Stimulated activated CD8-positive, alpha-beta memory T cell treated with anti-CD3 and anti-CD28 coated beads, Interleukin-7, amount 100 ng/mL, for 48 hours (primary cell): ENCODE measurements at places on chromosomes 2 and 18.

DNA sequence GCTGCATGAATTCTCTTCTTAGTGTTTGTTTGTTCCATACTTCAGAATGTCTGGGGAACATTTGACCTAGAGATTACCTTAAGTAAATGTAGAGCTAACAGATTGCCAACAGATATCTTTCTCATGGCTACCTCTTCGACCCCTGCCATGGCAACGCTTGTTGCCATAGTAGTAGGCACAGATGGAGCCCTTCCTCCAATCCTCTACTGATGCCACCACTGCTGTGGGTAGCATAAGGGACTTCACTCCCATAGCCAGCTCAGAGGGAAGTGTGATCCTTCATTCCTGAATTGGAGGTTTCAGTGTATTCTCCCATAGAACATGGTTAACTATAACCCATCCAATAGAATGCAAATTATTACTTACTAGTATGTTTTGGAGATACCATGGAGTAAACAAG lies 543.6 kb upstream of the NRP2 start:
- no peak for DNase-seq

DNA sequence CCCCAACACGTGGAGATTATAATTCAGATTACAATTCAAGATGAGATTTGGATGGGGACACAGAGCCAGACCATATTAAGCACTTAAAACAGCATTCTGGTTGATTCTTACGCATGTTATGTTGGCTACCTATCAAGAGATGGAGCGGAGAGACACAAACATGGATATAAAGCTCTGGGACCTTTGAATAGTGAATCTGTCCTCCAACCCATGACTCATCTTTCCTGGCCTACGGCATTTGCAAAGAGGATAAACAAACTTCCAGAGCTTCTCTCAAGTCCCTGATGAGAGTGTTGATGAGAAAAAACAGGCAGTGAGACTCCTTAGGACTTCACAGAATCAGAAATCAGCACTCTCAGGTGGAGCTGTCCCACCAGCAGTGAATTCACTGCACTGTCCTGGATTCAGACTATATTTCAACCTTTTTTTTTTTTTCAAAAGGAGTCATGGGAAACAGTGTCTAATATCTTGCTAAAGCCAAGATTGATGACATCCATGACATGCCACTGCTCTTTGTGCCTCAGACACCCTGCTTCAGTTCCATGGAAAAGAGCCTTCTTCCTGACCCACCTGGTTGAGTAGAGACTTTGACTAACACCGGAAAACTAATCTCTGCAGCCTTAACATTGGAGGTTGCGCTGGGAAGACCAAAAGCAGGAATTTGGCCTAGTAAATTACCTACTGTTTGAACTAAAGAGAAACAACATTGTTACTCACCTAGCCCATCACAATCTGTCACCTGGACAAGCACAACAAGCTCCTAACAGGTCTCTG lies 62.1 kb upstream of the NPAS2 start:
- DNase-seq = no peak

- no peak for DNase-seq
Measured at GRCh38 chr2:110097506-110098220, 18.0 kb downstream of the MALL start.

- DNase-seq = no peak
Measured at GRCh38 chr2:62741954-62742722, 36.6 kb downstream of the EHBP1 start.

DNA sequence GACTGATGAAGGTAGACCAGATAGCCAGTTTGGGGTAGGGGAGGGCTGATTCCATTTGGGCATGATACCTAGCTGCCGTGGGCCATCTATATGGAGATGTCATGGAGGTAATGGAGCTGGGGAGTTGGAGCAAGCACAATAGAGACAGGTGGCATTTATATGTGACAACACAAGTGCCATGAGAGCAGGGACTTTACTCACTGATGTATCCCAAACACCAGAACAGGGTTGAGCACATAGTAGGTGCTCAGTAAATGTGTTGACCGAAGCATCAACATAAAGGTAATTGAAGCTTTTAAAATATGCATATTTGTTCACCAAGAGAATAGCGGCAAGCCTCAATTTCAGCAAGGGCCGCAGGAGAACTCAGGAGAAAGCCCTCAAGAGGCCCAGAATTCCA lies 15.0 kb downstream of the SLC30A3 start:
- DNase-seq = no peak

DNA sequence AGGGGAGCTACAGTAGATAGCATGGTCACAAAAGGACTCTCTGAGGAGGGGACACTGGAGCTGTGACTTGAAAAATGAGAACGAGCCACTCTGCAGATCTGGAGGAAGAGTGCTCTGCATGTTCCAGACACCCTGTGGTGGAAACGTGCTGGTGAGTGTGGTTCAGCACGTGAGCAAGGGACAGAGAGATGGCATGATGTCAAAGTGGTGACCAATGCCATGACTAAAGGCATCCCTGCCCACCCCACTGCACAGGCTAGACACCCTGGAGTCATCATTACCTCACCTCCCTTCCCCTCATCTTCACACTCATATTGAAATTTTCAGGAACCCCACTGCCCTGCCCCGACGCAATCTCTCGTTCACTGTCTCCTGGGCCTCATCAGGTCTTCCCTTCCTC lies 56.5 kb downstream of the SLC4A5 start:
- peak; percentile 11 for DNase-seq

- DNase-seq = no peak
Measured at GRCh38 chr2:240925191-240925567, 19.0 kb downstream of the CROCC2 start.

DNA sequence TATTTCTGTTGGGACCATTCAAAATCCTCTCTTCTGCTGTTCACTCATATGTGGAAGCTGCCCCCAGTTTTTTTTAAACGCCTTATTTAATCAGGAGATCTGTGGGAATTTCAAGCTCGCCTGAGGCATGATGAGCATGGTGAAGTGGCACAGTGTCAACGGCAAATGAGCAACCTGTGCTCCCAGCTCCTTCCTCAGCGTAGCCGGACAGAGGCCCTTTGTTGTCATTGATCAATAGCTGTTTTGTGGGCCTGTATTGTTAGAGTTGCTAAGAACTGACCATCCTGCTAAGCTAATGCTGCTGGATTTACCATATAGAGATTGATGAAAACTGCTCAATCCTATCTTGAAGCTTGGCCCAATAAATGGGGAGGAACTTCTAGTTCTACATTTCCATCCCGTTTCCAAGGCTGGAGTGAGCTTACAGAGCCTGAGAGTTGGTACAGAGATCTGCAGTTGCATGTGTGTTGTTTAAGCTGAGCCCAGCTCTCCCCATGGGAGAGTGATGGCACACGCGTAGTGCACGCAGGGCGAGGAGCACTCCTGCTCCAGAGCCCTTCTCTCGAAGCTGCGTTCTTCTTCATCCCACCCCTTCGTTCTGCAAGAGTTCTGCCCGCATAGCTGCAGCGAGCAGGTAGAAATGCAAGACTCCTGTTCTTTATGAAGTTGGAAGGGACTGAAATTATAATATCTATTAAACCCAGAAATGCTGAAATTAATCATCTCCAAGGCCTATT lies 108.8 kb downstream of the RTN4 start:
- DNase-seq = no peak

DNA sequence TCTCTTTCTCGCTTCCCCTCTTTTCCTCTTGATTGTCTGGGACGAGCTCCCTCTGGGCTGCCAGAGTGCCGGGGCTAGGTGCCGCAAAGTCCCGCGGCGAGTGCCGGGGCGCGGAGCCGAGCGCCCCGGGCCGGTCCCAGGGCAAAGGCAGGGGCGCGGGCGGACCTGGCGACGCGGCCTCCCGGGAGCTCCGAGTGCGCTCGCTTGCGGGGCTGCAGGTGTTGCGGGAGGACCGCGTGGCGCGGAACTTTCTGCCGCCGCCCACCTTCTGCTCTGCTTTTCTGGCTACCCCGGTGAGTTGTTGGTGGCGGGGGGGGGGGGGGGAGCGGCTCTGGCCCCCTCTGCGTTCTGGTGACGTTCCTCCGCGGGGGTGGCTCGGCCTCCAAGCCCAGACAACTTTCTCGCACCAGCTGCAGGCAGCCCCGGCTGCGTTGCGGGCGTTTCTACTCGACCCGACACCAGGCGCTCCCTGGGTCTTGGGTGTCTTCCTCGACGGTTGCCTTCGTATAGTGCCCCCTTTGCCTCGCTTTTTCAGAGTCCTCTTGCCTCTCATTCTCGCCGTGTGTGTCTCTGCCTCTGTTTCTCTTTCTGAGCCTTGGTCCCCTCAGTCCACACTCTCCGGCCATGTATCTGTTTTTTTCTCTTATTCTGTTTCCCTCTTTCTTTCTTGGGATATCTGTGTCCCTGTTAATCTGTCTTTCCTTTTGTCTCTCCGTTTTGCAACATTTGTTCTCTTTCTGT lies 759 bp downstream of the GALNT13 start:
- no peak for DNase-seq

DNA sequence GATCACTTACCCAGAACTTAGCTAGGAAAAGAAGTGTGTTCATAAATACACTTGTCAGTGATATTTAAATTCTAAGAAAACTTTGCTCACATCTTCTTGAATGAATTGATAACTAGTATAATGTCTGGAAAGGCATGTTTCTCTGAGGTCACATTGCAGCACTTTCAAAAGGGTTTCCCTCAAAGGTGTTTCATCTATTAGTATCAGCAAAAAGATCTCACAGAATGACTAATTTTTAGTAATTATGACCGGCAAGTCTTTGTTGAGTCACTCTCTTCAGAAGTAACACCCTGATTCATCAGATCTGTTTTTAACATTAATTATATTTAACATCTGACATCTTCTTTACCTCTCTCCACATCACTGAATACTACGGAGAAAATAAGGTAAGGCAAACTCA lies 222.3 kb downstream of the IKZF2 start:
- DNase-seq = no peak

DNA sequence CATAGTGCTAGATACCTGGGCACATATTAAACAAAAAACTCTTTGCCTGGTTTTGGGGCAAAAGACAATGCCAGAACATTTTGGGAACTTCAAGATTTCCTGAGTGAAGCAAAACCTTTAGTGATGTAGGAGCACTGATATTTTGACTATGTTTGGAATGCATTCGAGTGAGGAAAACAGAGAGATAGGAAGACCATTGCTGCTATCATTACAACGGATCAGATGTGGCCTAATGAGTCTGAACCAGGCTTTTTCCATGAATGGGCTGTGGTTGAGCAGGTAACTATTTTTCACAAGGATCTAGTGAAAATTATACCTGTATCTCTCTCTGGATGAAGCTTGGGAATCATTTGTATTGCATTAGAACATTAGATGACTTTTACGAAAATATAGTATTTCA lies 562.2 kb downstream of the DCC start:
- DNase-seq = no peak

DNA sequence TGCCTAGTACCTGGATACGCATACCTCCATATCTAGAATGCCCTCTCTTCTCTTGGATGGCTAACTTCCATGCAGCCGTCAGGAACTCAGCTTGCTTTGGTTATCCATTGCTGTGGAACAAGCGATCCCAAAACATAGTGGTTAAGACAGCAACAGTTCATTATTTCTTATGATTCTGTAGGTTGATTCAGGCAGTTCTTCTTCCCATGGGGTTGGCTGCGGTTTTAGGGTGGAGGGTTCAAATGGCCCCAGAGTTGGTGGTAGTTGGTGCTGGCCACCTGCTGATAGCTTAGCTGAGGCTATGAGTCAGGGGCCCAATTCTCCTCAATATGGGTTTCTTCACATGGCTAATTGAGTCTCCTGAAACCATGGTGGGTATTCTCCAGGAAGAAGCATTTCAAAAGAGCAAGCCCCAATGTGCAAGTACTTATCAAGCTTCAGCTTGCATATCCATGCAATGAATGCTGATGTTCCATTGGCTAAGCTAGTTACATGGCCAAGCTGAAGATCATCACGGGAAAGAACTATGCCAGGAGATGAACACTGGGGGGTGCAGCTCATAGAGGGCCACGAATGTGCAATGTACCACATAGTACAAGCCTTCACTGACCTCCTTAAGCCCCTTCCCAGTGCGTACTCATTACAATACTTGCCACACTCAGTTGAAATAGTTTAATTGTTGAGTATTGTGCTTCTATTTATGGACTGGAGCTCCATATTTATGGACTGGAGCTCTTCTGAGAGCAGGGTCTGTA lies 10.0 kb upstream of the RHOB start:
- no peak for DNase-seq

DNA sequence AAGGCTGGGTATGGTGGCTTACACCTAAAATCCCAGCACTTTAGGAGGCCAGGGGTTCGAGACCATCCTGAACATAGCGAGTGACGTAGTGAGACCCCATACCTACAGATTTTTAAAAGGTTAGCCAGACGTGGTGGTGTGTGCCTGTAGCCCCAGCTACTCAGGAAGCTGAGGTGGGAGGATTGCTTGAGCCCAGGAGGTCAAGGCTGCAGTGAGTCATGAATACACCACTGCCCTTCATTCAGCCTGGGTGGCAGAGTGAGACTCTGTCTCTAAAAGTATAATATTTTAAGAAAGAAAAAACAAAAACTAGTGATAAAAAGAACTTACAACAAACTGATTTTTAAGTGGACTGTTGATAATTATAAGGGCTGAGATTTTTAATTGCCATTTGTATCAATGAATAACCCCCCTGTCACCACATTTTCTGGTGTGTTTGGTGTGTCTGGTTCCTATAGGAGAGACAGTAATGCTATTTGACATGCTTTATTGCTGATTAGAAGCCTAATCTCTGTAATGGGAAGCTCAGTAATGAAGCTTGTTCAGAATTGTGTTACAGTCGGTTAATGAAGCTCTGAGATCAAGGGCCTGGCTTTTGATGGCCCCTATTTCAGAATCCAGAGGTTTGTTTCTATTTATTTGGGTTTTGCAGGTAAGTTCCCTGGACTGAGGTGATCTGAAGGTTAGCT lies 147.0 kb downstream of the NEDD4L start:
- DNase-seq = no peak

DNA sequence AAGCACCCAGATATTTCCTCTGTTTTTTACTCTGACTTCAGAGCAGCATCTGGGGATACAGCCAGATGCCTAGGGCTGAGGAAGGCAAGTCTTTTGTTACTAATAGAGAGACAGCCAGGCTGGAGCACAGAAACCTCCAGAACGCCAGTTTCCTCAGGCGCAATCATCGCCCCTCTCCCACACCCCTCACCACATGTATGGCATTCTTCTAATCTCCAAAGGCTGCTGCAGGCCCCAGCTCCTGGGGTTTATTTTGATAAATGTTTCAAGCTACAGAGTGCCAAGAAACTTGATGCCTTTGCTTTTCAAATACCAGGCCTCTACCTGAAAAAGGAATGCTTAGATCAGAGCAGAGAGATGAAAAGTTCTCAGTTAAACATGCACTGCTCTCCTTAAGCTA lies 283.6 kb downstream of the RBM43 start:
- DNase-seq = no peak

DNA sequence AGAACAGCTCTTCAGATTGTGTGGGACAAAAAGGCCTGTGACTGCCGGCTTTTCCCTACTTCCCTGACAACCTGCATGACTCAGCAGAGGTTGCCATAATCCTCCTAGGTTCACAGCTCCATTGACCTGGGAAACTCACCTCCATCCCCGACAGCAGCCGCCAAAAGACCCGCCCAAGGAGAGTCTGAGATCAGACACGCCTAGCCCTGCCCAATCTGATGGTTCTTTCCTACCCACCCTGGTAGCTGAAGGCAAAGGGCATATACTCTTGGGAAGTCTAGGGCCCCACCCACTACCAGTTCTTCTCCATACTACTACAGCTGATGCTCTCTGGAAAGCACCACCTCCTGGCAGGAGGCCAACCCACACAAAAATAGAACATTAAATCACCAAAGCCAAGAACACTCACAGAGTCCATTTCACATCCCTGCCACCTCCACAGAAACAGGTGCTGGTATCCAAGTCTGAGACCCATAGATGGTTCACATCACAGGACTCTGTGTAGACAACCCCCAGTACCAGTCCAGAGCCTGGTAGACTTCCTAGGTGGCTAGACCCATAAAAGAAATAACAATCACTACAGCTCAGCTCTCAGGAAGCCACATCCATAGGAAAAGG lies 140.6 kb downstream of the NETO1 start:
- DNase-seq = no peak

GRCh38 chr18:62399781-62400308 lies 74.7 kb downstream of the TNFRSF11A start:
- DNase-seq = no peak
